Thoracic aorta (tissue), 2 donors: ENCODE measurements at places on chromosomes 6 and 20. TPM values are rescaled to one million over a fixed set of nuclear protein-coding genes. Genes with fewer than 3 reads are reported as not detected.

The FABP7 gene
- not detected for total RNA-seq

The TUBB gene
- total RNA-seq: 172 TPM

The RAD21L1 gene
- not detected for total RNA-seq

The NRSN1 gene
- not detected for total RNA-seq

The BLTP3A gene
- total RNA-seq: 9.9 TPM

The BMP6 gene
- 4.7 TPM for total RNA-seq

The ABHD16B gene
- not detected for total RNA-seq

The SMOC2 gene
- 334 TPM for total RNA-seq

GRCh38 chr6:22747571-22747970 is 178.2 kb downstream of the HDGFL1 start:
- no peak for DNase-seq

- no peak for DNase-seq
Measured at GRCh38 chr6:122803171-122803661, 14.2 kb downstream of the SMPDL3A start.

- DNase-seq: no peak
Measured at GRCh38 chr6:52076791-52077179, 10.6 kb downstream of the PKHD1 start.

DNA sequence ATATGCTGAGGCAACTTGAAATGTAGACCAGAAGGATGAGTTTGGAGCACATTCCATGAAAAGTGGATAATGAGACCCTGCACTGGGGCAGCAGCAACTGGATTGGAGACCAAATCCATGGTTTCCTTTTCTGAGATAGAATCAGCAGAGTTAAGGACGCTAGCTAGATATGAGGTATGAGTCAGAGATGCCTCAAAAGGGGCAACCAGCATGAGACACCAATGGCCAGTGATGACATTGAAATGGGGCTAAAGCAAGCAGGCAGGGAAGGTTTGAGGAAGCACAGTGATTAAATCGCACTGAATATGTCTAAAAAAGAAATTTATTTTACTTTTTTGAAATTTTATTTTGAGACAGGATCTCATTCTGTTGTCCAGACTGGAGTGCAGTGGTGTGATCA is 802.4 kb downstream of the TFAP2A start:
- no peak for DNase-seq

- no peak for DNase-seq
Measured at GRCh38 chr20:50663095-50663821, 28.1 kb downstream of the RIPOR3 start.

GRCh38 chr20:7710440-7710839 is 229.8 kb downstream of the HAO1 start:
- no peak for DNase-seq

DNA sequence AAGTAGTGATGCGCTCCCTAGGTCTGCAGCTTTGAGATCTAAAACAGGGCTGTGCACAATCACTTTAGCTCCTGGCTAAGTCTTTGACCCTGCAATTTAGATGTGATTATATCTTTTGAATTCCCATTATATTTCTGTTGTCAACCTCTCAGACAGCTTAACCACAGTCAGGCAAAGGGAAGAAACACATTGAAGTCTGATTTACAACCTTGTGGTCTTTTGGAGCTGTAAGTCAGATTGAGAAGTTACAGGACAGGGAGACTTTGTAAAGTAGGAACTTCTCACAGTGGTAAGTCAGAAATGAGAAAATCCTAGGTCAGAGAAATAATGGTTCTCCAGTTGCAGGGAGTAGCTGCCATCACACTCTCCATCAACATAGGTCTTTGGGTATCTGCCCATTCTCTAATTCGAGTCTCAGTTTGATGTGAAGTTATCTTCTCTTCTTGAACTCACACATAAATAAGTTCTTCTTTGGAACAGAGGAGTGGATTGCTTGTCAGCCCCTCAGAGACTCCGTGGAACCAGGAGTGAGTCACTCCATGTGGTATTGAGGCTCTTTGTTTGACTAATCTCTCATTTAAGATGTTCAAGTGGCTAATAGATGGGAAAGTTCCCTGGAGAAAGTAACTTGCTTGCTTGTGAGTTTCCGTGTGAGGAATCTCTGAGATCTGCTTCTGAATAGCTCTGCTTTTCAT is 35.0 kb upstream of the SGK1 start:
- no peak for DNase-seq

DNA sequence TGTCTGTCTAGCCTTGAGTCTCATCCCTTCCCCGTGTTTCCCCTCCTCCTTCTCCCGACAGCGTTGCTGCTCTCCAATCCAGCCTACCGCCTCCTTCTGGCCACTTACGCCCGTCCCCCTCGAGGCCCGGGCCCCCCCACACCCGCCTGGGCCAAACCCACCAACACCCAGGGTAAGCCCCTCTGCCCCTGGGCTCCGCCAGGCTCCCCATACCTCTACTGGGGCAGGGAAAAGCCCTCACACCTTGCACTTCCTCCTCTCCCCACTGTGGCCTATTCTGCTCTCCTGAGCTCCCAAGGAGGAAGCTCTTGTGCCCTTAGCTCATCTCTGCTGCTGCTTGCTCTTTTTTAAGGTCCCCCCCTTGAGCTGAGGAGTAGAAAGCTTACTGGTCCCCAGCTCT is 11.0 kb downstream of the DDR1 start:
- DNase-seq: no peak

DNA sequence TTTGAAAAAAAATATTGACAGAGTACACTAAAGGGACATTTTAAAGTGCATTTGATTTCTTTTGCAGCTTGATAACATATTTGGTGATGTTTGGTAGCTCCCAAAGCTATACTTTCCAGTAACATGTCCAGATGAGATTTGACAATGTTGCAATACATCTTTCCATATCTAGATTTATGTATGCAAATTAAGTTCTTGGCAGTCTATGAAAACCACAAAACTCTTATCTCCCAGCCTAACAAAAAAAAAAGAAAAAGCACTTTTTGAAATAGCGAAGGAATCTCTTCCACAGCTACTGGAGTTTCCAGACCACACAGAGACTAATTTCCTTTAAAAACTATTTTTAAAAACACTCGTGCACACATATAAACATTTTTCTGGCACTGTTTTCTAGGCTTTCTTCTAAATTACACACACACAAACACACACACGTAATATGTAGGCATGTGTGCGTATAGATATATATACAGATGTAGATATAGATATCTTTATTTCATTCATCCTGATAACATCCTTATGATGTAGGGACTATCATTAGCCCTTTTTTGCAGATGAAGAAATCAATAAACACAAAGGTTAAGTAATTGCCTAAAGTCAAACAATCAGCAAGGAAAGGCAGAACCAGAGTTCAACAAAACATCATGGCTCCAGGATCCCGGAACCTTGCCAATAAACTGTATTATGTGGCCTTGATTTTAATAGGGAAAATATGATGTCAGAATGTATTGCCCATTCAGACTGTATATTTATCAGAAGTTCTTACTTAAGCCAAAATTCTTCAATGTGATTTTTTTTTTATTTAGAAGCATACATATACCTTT is 93.3 kb downstream of the ADGRB3 start:
- no peak for DNase-seq

GRCh38 chr6:132780770-132781371 is 17.6 kb downstream of the SLC18B1 start:
- no peak for DNase-seq

DNA sequence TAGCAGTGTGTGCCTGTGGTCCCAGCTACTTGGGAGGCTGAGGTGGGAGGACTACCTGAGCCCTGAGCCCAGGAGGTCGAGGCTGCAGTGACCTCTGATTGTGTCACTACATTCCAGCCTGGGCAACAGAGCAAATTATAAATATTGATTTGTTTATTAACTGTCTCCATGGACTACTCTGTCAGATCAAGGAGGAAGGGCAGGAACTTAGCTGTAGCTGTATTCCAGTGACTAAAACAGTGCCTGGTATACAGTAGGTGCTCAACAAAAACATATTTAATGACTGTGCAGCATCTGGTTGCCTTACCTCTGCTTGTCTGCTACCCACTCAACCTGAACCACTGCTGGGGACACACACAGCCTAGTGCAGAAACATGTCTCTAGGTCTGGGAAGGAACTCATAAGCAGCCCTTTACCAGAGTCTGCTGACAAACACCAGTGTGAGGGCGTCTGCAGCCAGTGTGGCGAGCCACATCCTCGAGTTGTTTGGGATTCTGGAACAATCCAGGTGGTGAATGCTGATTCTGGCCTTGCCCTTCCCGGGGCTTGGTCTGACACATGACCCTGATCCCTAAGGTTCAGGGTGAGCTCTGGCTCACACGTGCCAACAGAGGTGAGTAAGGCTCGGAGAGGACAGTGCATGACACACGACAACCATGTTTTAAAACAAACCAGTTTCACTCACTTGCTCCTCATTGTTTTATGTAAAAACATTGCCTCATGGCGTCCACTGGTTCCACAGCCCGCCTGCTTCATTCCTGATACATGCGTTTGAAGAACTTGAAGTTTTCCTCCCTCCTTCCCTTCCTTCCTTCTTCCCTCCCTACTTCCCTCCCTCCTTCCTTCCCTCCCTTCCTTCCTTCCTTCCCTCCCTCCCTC is 117.9 kb upstream of the ZNF217 start:
- DNase-seq: no peak

- no peak for DNase-seq
Measured at GRCh38 chr20:2814587-2815051, at the start of gene C20orf141. C20orf141 (plus strand) TSS chr20:2814987; CDS start chr20:2815185, 198 bp downstream.

DNA sequence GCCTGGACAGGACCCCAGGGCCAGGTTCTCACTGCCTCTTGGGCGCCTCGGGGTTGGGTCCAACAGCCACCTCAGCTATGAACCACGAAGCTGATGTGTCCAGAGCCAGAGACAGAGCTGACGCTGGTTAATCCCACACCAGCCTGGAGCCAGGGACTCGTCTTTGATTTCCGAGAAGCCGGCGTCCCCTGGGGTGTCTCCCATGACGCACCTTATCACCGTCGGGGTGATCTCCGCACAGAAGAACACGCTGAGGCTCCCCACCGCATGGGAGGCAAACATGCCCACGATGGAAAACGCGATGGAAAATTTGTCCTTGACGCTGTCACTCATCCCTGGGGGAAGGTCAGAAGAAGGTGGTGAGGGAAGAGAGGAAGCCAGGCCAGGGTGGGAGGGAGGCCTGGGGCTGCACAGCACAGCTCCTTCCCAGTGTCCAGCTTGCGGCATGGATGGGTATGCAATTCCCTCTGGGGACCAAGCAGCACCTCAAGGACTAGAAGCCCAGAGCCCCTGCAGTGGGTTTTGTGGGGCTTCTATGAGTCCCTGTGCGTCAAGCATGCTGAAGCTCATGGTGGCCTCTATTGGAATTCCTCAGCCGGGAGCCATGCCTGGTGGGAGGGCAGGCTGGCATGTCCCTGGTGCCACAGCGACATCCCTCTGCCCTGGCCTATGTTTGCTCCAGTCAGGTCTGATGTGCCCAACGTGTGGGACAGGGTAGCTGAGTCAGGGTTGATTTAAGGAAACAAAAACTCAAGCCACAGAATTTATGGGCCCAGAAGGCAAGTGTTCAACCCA is 25.1 kb downstream of the PSMG4 start:
- DNase-seq: no peak

- DNase-seq: no peak
Measured at GRCh38 chr6:144416773-144417172, 131.6 kb downstream of the UTRN start.

DNA sequence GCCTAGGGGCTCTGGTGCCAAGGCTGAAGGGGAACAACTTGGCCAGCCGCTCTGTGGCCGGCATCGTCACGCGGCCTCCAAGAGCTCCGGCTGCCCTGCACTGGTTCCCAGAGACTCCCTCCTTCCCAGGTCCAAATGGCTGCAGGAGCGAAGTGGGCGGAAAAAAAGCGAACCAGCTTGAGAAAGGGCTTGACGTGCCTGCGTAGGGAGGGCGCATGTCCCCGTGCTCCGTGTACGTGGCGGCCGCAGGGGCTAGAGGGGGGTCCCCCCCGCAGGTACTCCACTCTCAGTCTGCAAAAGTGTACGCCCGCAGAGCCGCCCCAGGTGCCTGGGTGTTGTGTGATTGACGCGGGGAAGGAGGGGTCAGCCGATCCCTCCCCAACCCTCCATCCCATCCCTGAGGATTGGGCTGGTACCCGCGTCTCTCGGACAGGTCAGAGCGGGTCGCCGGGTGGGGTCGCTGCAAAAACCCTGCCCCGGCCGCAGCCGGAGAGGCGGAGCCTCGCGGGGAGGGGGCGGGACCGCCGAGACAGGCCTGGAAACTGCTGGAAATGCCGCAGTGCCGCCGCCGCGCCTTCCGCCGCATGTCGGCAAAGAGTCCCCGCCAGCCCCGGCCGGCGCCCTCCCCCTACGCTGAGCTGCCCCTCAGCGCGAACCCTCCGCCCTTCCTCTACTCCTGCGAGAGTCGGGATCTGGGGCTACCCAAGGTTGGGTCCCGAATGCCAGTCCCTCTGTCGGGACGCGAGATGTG is 814 bp upstream of the HSP90AB1 start:
- no peak for DNase-seq

DNA sequence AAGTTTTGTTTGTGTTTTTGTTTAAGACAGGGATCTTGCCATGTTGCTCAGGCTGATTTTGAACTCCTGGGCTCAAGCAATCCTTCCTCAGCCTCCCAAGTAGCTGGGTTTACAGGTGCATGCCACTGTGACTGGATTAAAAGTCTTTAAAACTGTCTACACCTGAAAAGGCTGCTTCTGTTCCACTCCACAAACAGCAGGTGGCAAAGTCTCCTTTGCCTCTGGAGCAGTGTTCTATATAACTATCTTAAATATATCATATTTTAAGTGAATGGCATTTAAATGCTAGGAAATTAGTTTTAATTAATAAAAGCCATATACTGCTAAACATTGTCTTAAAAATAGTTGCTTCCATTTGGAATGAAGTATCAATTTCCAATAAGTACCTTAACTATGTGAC is 89.2 kb upstream of the BCLAF1 start:
- no peak for DNase-seq

DNA sequence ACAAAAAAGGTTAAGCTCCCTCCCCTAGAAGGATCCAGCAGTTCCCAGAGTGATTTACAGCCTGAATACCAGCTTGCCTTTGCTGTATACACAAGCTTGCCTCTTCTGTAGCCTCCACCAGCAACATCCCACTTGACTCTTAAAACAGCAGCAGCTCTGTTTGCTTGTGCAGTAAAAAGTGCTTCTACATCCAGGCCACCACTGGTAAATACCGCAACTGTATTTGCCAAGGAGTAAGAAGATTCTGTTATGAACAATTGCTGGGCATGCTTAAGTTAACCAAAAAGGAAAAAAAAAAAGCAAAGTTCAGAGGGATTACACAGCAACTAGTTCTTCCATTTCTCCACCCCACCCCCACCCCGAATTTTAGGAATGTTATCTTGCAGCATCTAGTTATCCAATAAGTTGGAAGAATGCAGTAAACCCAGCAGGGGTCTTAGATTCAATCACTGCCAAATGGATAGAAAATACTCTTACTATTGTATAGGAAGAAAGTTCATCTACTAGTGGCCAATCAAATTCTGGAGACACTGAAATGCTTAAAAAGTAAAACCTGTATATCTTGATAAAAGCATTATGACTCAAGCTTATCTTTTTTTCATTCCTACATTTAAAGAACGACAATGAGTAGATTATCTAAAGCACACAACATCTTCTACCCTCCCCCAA is 4.8 kb downstream of the SALL4 start:
- no peak for DNase-seq

- DNase-seq: no peak
Measured at GRCh38 chr20:49340161-49340966, 62.5 kb upstream of the ZNFX1 start.

GRCh38 chr6:38495922-38496635 is 143.7 kb downstream of the BTBD9 start:
- DNase-seq: no peak

- DNase-seq: no peak
Measured at GRCh38 chr6:53818858-53819609, 24.2 kb downstream of the LRRC1 start.
